Stimulated activated CD8-positive, alpha-beta memory T cell treated with anti-CD3 and anti-CD28 coated beads, Interleukin-4, amount 100 ng/mL, for 48 hours (primary cell): ENCODE measurements at places on chromosomes 6 and 20.

- no peak for DNase-seq
Observed at GRCh38 chr6:74735304-74735703, 470.5 kb downstream of the COL12A1 start.

DNA sequence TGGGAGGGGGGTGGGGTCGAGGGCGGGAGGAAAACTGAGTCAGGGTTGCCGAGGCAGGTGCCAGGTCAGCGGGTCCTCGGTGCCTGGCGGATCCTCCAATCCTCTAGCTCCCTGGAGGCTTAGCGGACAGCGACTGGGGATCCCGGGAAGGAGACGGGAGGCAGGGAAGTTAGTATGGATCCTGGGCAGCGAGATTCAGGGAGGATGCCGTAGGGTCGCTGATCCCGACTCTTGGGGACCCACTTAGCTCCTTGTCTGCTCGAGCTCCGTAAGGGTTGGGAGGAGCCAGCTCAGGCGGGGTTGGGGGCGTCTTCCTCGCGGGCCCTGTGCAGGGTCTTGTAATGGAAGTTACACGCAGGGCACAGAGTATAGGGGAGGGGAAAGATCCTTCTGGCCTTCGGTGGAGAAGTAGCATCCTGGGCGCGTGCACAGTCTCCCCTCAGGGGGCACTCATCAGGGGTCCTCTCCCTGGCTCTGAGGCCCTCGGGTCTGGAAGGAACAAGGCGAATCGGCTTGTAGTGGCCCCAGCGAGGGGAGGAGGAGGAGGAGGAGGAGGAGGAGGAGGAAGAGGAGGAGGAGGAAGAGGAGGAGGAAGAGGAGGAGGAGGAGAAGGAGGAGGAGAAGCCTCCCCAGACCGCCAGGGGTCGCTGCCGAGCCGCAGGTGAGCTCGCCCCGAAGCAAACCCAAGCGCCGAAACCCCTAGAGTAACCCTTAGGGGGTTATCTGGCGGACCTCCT, 6.4 kb upstream of the SLC12A5 start:
- DNase-seq, result peak; percentile 91

GRCh38 chr6:141488488-141488887, 644.2 kb upstream of the GJE1 start:
- no peak for DNase-seq

GRCh38 chr6:35495258-35496035, 1.4 kb downstream of the TEAD3 start:
- no peak for DNase-seq

DNA sequence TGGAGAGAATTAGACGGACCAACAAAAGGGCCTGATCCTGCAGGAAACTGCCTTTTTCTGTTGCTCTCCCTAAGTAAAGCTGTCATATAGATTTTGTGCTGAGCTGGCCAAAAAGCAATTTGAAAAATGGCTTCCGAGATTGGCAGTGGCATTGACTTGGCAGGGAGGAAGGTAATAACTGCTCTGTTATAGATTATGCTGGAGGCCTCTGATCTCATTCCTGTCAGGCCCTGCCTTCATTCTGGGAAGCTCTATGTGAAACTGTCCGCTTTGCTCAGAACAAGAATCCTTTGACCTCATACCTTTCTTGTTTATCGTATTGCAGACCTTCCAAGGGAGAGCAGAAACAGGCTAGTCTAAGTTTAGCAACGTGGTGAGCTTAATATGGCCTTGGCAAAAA, 234.4 kb downstream of the PHACTR1 start:
- no peak for DNase-seq

- DNase-seq, result no peak
Observed at GRCh38 chr20:63974402-63975200, 4.8 kb downstream of the SAMD10 start.

DNA sequence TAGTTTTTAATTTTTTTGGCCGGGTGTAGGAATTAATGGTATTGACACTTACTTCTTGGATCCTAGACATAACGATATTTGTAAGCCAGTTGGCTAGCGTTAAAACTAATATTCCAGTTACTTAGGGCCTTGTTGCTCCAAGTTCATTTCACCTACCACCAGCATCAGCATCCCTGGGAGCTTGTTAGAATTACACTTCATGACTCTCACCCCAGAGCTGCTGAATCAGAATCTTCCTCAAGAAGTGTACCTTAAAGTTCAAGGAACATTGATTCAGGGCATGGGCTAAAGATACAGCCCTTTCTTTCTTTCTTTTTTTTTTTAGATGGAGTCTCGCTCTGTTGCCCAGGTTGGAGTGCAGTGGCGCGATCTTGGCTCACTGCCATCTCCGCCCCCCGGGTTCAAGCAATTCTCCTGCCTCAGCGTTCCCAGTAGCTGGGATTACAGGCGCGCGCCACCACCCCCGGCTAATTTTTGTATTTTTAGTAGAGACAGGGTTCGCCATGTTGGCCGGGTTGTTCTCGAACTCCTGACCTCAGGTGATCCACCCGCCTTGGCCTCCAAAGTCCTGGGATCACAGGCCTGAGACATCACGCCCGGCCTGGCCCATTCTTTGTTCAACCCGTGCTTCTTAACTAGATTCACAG, 1.1 kb downstream of the SLX4IP start:
- DNase-seq, result no peak

DNA sequence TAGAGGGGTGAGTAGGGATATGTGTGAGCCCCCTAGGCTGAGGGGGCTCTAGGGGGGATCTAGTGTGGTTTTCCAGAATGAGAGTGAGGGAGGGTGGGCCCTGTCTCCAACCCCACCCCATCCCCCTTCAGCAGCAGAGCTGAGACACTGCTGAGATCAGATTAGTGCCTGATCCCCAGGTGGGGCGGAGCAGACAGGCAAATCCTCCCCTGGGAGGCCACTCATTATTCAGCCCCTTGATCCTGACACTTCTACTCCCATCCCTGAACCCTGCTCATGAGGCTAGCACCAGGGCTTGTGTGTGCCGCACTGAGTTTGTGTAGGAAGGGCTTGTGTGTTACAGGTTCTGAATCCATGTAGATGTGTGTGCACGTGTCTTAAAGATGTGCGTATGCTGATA, 42.5 kb downstream of the SPDEF start:
- no peak for DNase-seq

DNA sequence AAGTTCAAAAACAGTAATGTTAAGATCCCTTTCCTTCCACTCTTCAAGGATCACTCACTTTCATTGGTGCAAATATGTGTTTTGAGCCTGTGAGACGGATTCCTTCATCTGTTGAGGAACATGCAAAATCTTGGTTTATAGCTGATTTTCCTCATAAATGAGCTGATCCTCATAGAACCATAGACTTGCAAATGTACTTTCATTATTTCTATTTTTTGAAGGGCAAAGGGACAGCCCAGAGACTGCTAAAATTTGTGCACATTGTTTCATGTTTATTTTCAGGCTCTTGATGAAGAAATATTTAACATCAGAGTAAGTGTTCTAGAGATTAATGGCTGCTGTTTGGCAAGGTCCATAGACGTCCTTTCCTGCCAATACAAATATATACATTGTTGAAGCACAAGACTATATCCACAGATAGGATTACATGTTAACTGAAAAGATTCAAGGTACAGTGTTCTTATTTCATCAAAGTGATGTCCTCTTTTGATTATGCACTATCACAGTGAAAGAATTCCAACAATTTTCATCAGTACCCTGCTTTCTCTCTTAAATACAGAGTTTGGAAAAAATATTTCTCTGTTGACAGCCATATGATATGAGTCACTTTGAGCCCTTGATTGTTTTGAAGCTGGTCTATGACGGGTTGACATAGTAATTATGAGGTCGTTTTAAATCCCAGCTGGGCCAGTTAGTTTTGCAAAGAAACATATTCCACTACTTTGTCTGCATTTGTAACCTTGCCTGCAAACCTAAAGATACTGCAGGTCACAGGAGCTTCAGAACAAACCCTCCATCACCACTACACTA, 95.7 kb downstream of the FILIP1 start:
- DNase-seq, result no peak

DNA sequence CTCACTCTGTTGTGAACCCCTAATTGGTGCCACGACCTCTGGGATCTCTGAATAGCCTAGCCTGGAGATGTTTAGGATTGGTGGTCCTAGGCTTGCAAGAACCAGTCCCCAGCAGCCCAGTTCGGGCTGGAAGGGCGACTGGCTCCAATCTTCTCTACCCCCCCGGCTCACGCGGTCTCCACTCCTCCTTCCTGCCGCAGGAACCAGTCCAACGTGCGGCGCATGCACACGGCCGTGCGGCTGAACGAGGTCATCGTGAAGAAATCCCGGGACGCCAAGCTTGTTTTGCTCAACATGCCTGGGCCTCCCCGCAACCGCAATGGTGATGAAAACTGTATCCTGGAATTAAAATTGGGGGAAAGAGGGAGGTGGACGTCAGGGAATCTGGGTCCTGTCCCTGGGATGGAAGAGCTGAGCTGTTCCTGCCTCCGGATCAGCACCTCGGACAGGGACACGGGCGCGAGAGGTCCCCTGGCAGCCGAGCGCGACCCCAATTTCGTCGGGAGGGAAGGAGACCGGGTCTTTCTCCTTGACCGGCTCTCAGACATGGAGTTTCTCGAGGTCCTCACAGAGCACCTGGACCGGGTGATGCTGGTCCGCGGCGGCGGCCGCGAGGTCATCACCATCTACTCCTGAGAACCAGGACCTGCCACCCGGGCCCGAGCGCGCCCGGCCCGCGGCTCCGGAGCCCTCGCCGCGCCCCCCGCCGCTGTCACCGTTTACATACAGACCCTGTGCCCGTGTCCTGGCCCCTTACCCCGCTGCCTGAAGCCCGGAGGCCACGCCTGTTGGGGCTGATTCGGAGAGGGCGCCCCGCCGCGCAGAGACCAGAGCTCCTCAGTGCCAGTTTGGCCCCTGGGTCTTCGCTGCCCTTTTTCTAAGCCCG, 28.2 kb downstream of the SLC12A5 start:
- peak; percentile 49 for DNase-seq

GRCh38 chr6:20117474-20117873, 94.8 kb downstream of the MBOAT1 start:
- no peak for DNase-seq

GRCh38 chr20:37315021-37315451, 25.6 kb downstream of the MANBAL start:
- no peak for DNase-seq

- no peak for DNase-seq
Observed at GRCh38 chr20:24756292-24757025, 192.6 kb upstream of the CST7 start.

DNA sequence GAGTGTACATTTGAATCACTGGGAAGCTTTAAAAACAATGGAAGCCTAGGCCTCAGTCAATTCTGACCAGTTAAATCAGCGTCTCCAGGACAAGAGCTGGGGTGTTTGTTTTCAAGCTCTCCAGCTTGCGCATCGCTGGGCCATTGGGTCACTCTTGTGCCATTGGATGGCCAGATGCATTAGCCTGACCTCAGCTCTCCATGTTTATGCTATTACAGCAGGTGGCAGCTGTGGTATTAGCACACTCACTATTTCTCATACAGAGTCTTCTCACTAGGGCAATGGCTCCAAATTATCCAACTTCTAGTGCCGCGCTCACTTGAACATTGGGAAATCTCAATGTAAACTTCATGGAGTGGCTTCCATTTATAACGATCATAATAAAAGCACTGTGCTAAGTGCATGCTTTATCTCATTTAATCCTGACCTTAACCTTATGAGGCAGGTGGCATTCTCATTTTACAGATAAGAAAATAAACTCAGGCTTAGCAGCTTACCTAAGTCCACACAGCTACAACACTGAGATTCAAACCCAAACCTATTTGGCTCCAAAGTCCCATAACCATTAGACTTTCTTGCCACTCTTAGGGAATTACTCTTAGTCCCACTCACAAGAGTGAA, 108.8 kb downstream of the PPP1R14C start:
- DNase-seq, result no peak

DNA sequence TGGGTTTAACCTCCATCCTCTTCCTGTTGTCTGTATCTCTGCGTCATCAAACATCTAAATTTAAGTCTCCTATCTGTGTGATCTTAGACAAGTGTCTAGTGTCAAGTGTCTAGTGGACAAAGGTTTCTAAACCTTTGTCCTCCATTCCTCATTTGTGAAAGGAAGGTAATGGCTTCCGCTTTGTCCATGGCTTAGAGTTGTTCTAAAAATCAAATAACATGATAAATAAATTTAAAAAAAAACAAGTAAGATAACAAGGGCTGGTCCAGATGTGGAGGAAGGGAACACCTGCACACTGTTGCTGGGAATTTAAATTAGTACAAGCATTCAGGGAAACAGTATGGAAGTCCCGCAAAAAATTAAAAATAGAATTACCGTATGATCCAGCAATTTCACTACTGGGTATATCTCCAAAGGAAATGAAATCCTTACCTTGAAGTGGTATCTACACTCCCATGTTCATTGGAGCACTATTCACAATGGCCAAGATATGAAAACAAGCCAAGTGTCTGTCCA, 17.6 kb upstream of the SERPINB1 start:
- DNase-seq, result no peak

- no peak for DNase-seq
Observed at GRCh38 chr6:119280668-119281067, 68.9 kb downstream of the MAN1A1 start.

GRCh38 chr20:48821261-48821920, 6.4 kb downstream of the PREX1 start:
- DNase-seq, result no peak

- DNase-seq, result no peak
Observed at GRCh38 chr6:144654506-144654905, 369.4 kb downstream of the UTRN start.

GRCh38 chr6:120671519-120671918, 662.8 kb downstream of the TBC1D32 start:
- DNase-seq, result no peak

GRCh38 chr20:20482453-20482852, 114.5 kb downstream of the INSM1 start:
- DNase-seq, result no peak

- DNase-seq, result no peak
Observed at GRCh38 chr6:44920952-44921491, 407.1 kb upstream of the RUNX2 start.

GRCh38 chr6:138514860-138515540, 15.7 kb upstream of the NHSL1 start:
- no peak for DNase-seq

DNA sequence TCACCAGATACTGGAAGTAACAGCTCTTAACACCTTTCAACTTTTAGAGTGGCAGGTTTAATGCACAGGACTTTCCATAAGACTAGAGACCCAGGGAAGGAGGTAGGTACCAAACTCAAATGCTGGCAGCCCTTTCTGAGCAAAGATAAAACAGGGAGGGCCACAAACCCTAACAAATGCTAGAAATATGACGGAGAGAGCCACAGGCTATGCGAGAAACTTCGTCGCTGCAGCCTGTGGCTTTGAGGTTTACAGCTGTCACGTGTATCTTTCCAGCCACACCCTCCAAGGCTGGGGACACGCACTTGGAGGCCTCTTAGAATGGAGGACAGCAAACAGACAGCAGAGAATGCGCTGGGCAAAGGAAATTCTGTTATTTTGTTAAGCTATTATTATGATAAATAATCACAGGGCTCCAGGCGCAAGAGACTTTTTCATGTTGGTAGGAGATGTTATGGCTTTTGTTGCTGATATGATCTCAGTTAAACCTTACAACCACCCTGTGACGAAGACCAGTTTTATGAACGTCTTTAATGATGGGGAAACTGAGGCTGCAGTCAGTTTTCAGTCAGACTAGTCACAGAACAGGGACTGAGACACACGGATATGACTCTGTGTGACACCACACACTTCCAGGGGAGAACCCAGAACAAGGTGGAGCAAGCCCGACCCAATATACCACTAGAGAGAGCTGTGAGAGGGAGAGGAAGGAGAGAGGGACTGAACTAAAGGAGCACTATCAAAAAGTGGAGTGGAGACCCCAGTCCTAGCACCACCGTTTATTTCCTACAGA, 2.0 kb downstream of the TRAM2 start:
- DNase-seq, result peak; percentile 69
